ENCODE measurements at places on chromosomes 6 and 20.

GRCh38 chr6:21898107-21898796 lies 304.7 kb downstream of the SOX4 start:
- DNase-seq: no peak

- no peak for DNase-seq
These were observed 177.8 kb downstream of the EPM2A start for GRCh38 chr6:145557474-145557873.

DNA sequence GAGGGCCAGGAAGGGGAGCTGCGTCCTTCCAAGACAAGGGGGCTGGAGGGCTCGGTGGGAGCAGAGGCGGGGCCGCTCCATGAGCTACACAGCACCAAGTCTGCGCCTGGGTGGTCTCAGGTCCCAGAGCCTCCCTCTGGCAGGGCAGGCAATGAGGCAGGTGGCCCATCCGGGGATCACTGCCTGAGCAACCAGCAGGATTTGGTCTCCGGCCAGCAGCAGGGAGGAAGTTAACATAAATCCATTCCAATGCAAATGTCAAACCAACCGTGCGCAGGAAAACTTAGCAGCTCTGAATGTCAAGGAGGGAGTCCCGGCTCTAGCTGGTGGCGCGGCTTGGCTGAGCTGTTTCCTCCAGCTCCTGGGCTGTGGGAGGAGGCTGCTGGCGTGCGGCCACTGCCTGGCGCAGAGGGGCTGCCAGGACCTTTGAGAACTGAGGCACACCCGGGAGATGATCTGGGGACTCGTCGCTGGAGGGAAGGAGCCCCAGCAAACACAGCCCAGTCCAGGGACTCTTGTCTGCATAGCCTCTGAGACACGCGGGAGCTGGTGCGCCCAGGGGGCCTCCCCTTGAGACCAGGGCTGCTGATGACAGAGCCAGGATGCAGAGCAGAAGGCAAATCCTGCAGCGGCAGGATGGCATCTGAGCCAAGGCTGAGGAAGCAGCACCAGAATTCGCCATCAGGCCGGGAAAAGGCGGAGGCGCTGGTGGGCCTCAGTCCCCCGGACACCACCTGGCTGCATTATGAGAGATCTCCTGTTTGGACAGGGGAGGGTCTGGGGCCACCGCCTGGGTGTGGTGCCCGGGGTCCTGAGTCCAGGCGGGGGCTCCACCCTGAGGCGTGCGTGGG lies 33.1 kb upstream of the CHRNA4 start:
- no peak for DNase-seq

- no peak for DNase-seq
These were observed 830 bp upstream of the CYP24A1 start for GRCh38 chr20:54174457-54175175.

- DNase-seq: peak; percentile 88
These were observed 45.8 kb downstream of the FOXP4 start for GRCh38 chr6:41591859-41592502.

DNA sequence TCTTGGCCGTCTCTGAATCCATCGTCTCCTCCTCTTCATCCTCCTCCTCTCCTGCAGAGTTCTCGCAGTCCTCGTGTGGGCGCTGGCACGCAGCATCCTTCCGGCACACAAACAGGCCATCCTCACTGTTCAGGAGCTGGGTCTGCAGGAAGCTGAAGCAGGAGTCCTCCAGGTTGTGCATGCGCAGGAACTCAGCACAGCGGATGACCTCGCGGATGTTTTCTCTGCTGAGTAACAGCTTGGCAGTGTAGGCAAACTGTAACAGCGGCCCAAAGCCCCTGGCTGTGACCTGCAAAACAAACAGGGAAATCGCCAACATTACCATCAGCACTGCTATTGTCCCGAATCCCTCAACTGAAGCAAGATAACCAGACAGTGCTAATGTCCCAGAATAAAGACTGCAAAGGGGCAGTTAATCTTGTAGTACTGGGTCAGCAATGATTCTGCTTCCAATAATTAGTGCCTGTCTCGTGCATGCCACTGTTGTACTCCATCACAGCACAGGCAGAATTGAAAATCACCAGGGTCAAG lies 57.4 kb downstream of the GJA10 start:
- DNase-seq: no peak

DNA sequence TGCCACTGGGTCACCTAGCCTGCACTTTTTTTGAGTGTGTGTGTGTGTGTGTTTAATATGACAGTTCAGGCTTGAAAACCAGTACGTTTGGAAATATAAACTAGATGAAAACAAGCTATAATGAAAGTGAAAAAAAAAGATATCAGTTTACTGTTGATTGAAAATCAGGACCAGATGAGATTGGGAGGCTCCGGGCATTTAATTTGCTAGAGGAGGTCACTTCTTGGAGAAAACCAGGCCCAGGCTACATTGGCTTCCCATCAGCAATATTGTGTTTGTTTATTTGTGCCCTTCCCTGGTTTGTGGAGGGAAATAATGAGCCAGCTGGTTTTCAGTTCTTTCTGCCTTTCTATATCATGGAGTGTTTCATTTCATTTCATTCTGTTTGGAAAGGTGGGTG lies 246.6 kb upstream of the JAG1 start:
- no peak for DNase-seq

- DNase-seq: no peak
These were observed 21.6 kb downstream of the RREB1 start for GRCh38 chr6:7129360-7129759.

DNA sequence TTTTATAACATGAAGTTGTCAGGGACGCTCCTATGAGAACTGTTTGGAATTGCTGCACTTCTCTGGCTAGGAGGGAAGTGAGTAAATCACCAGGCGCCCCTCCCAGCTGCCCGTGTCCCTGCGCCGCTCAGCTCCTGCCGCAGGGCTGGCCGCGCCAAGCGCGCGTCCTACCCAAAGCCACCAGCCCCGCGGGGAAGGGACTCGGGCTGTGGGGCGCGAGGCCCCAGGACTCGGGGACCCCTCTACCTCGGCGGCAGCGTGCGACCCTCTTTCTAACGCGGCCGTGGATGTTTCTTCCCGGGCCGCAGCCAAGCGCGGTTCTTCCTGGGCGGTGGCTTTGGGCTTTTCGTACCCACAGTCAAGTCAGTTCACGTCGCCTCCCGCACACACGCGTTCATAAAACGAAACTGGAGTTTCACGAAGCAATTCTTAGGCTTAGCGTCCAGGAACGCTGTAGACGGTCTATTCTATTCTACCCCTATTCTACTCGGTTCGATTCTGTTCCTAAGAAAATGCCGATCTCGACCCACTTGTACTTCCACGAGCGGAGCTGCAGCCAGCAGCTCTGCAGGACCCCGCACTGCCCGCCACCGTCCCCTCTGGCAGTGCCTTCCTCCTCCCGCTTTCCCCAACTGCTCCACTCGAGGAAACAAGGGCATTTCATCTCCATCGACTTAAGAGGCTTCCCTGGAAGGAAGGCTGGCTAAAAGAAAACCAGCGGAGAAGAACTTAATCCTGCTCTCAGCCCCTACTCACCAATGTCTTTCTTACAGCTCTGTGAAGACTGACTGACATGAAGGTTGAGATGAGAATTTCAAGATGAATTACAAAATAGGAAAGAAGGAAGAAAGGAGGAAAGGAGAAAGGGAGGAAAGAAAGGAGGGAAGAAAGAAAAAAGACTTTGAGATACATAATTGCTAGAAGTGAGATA lies 15.4 kb downstream of the FOXC1 start:
- DNase-seq: no peak

DNA sequence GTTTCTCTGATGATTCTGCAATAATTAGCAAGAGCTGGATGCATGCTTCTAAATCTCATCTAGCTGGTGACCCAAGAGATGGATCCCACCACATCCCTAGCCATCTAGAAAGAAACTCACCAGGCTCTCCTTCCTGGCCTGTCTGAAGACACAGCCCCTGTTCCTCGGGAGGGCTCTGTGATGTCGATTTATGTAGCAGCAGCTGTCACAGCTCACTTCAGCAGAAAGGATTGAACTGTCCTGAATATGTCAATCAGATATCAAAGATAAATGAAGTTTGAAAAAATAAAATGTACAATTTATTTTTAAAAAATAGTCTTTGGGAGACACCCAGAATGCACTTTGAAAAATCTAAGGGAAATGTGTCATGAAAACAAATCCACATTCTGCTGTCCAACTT lies 67.3 kb upstream of the TSHZ2 start:
- DNase-seq: no peak

DNA sequence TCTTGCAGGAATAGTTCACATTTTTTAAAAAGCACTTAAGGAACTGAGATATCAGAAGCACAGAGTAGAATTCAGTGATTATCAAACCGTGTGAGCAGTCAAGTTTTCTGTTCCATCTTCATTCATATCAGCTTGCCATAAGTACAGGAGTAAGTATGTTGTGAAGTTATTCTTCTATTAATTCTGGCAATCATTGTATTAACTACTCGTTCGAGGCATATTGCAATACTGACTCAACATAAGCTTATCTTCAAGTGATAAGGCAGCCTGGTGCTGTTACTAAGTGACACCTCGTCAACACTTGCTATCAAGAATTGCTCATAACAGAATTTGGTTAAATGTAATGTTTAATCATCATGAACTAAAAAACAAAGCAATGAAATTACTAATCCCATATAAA lies 75.7 kb upstream of the SNX9 start:
- no peak for DNase-seq

- DNase-seq: peak; percentile 77
These were observed 369.0 kb downstream of the THBS2 start for GRCh38 chr6:168884646-168885086.

GRCh38 chr6:111995404-111995803 lies 58.5 kb upstream of the CCN6 start:
- DNase-seq: no peak

- DNase-seq: no peak
These were observed 73.2 kb upstream of the JAG1 start for GRCh38 chr20:10747019-10747418.

DNA sequence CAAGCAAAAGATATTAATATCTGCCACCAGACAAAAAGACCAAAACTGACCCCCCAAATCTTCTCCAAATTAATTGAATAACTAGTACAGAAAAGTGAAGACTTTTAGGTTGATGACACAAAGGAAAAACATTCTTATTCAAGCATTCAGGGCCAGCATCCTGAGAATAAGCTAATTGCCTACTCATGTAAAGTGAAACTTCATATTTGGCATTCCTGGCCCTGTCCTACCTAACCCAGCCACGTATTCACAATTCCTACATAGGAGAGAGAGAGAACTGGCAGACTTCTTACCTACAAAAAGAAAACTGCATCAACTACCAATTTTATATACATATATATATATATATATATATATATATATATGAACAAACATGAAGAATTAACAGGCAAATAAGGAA lies 4.9 kb upstream of the ASCC3 start:
- no peak for DNase-seq

GRCh38 chr20:51500936-51501335 lies 41.6 kb downstream of the NFATC2 start:
- DNase-seq: peak; percentile 28

- peak; percentile 21 for DNase-seq
These were observed 133.9 kb upstream of the MYLIP start for GRCh38 chr6:15994814-15995459.

DNA sequence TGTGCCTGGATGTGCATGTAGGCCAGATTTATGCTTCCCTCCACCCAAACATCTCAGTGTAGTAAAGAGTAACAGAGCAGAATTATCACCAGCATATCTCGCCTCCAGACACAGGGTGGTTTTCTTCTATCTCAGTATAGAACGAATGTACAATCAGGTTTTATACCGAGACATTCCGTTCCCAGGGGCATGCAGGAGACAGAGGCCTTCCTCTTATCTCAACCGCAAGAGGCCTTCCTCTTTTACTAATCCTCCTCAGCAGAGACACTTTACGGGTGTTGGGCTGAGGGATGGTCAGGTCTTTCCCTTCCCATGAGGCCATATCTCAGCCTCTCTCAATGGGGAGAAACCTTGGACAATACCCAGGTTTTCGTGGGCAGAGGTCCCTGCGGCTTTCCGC lies 36.4 kb upstream of the MC3R start:
- DNase-seq: peak; percentile 61

- no peak for DNase-seq
These were observed 1279.9 kb upstream of the EYS start for GRCh38 chr6:66986940-66987339.

DNA sequence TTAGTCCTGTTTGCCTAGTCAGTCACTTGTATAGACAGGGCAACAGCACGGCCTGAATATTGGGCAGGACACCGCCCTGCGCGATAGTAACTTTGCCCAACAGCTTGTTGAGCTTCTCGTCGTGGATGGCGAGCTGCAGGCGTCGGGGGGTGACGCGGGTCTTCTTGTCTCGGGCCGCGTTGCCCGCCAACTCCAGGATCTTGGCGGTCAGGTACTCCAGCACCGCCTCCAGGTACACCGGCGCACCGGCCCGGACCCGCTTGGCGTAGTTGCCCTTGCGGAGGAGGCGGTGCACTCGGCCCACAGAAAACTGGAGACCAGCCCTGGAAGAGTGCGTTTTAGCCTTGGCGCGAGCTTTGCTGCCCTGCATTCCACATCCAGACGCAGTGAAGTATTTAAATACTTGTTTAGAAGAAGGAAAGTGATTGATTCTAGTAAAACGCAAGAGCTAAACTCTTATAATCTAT lies 92.8 kb upstream of the BTN3A2 start:
- DNase-seq: no peak

DNA sequence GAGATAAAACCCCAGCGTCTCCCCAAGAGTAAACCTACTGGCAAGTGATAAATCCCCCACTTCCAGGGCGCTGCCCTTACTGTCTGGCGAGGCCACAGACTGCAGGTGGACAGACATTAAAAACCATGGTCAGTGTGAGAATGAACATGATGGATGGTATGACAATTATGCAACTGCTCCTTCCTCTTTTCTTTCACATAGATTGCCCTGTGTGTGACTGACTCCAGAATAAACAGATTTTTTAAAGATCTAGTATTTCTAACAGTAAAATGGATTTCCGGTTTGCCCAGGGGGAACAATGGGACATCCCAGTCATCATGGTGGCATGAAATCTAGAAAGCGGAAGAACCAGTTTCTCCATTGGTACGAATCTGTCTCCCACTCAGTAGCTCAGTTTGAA lies 153.7 kb downstream of the FOXC1 start:
- DNase-seq: peak; percentile 61

DNA sequence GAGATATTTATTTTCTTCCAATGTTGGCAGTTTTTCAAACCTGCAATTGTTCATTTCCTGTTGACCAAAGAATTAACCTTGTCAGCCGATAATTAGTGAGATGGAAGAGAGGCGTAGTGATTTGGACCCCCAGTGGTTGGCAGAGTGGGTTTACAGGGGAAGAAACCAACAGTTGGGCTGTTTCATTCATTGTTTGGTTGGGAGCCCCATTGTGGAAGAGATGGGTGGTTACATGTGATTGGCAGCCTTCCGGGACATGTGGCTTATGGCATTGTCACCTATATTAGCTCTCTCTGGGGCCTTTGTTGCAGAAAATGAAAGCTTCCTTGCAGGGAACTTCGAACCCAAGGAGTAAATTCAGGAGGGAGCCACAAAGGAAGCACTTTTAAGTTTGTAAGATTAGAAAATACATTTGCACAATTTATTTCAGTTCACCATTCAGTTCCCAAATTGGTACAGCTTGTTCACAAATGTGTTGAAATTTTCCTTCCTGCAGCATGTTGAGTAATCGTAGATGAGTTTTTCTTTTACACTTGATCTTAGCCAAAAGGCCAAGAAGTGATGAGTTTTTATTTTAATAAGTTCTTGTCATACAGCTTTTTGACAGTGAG lies 50.3 kb upstream of the CDKAL1 start:
- no peak for DNase-seq
